ENCODE measurements at places on chromosomes 12 and 14.

DNA sequence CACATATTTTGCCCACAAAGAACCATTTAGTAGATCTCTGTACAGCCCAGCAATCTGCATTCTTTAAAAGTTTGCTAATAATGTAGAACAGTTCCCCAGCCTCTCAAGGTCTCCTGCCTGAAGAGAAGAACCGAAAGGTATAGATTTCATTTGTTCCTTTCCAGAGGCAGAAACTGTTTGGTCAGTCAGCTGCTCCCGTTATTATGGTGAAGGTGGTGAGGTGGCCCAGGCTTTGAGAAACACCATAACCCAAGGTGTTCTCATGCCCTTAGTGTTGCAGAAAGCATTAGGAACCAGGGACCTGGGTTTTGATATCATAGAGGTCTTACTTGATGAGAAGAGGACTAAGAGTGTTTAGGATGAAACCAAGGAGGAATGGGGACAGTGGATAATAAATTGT lies 65.3 kb downstream of the SUSD6 start:
- DNase-seq, result no peak

- DNase-seq, result no peak
Measured at GRCh38 chr12:109581856-109582255, 8.3 kb downstream of the MVK start.

GRCh38 chr12:105261010-105261409 lies 25.0 kb upstream of the APPL2 start:
- no peak for DNase-seq

DNA sequence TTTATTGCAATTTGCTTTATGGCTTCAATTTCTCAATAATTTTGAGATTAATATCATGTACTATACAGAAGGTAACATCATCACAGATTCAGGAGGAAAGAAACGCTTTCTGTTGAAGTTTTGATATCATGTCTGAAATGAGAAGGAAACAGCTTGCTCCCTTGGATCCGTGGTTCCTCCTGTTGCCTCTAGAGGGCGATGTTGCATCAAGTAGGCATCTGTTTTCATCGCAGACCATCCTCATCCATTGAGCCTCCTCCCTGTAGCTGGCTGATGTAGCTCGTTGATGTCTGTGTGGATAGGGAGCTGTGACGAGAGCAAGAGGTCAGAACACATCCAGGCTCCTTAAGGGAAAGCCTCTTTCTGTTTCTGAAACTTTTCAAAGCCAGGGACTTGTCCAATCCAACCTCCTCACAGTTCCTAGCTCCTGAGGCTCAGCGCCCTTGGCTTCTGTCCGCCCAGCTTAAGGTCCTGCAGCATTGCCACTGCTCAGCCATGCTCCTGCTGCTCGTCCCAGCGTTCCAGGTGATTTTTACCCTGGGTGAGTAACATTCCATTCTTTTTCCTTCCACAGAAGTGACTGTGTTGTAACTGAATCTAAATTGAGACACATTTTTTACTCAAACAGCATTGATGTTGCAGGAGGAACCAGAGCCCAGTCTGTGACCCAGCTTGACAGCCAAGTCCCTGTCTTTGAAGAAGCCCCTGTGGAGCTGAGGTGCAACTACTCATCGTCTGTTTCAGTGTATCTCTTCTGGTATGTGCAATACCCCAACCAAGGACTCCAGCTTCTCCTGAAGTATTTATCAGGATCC lies 304.8 kb upstream of the OR4E1 start:
- peak; percentile 76 for DNase-seq

- DNase-seq, result no peak
Measured at GRCh38 chr12:52634266-52635056, 16.1 kb upstream of the KRT73 start.

DNA sequence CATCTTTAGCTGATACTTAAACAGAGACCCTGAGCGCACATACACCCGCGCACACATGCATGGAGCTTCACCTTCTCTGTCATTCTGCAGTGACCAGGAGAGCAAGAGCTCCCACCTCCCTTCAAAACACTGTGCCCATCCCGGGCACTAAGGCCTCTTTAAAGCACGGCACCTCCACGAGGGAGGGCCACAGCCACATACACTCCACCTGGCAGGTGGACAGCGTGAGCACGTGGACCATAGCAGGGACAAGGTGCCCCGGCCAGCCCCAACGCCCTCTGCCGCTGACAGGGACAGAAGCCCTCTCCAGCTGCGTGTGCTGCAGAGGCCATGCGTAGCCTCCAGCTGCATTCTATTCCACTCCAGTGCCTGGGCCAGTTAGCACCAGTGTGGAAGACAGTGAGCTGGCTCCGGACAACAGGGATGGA lies 5.4 kb downstream of the GAPDH start:
- no peak for DNase-seq

DNA sequence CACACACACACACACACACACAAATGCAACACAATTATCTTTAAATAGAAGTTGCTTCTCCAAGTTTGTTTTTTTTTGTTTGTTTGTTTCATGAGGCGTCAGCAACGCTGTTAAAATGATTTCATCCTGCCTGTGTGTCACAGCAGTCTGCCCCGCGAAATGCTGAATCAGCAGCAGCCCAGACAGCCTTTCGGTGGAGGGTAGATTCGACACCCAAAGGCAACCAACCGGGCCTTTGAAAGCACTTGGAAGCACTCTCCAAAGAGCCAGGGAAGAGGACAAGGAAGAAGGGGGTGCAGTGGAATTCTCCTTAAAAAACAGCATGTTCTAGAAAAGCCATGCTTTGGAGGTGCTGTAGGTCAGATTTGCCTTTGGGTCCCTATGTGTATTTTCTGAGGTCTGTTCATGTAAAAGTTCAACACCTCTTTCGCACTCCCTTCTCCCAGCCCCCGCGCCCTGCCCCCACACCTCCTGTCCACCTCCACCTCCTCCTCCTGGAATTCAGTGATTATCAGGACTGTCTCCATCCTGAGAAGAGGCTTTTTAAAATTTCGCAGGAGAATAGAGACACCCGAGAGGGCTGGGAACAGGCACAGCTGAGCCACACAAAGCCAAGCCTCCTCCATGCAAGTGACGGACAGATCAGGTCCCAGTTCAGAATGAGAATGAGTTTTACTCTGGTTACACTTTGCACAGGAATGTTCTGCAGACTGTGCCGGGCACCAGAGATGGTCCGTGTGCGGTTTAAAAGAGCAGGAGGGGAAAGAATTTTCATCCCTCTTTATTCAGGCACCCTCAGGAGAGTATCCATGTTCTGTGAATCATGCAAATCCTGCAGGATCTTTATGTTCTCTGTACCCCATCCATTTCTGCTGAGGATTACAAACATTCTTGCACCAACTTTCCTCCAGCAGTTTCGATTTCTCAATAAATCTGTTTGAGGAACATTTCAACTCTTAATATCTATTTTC lies 177.9 kb downstream of the ETV6 start:
- no peak for DNase-seq

- DNase-seq, result no peak
Measured at GRCh38 chr12:91672130-91672529, 473.5 kb downstream of the BTG1 start.

All from T-helper 2 cell (primary cell).